ENCODE measurements at places on chromosomes 2 and 18.

- DNase-seq: no peak
Measured at GRCh38 chr2:65500310-65501040, 68.1 kb upstream of the SPRED2 start.

- DNase-seq: no peak
Measured at GRCh38 chr2:57570961-57571360, 475.6 kb upstream of the VRK2 start.

DNA sequence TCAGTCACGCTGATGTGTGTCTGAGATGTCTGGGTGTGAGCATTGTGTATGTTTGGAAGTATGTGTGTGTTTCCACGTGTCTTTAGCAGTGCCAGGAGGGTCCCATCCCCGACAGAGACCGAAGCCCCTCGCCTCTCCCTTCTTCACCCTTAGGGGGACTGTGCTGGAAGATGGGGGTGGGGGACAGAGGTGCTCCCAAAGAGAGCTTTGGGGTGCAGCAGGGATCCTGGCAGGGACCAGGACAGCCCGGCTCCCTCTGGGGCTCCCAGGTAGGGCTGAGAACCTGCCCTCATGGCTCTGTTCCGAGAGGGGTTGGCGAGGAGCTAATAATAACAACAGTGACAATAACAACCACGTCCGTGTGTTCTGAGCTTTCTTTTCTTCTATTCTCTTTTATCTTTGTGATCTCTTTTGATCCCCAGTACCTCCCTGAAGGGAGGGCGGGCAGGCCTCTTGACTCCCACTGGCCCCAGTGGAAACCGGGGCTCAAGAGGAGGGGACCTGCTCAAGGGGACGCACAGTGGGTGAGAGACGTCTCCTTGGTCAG is 57.6 kb downstream of the SMAD7 start:
- DNase-seq: no peak

- DNase-seq: no peak
Measured at GRCh38 chr18:74115046-74115445, 32.6 kb downstream of the FBXO15 start.

DNA sequence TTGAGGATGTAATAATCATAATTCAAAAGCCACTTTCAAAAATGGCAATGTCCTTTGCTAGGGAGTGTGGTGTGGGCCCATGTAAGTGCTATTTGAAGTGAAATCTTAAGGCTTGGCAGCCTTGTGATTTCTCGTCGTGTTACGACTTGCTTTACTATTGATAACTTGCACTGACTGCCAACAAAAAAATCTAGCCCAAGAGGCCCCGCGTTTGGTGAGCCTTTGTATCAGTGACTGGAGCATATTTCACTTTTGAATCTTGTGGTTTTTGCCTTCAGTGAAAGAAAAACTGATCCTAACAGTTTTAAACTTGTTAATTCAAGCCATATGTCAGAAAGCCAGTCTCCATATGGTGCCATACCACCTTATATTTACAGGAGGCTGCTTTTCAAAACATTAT is 248.0 kb downstream of the TMEM182 start:
- no peak for DNase-seq

DNA sequence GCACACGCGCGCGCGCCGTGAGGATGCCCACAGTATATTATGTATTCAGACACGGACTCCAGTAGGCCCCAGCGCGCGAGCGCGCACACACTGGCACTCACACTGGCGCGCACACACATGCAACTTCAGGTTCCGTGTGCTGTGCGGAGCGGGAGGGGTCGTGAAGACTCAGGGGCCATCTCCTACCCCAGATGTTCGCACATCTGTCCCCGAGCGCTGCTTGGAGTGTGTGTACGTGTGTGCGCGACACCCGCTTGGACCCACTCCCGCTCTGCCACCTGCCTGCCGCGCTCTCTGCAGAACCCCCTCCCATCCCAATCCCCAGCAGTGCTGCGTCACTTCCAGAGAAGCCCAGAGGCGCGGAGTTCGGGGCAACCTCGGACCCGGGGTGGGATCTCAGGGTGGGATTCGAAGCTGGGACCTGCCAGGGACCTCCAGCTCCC is 2.6 kb downstream of the NRP2 start:
- no peak for DNase-seq

All from CD4-positive, alpha-beta T cell treated with Interleukin-12 subunit alpha and Interleukin-12 subunit beta, for 1 hour (primary cell).